ENCODE measurements at places on chromosomes 6 and 20.

GRCh38 chr20:37954190-37954589 lies 51.3 kb downstream of the VSTM2L start:
- DNase-seq, result no peak

DNA sequence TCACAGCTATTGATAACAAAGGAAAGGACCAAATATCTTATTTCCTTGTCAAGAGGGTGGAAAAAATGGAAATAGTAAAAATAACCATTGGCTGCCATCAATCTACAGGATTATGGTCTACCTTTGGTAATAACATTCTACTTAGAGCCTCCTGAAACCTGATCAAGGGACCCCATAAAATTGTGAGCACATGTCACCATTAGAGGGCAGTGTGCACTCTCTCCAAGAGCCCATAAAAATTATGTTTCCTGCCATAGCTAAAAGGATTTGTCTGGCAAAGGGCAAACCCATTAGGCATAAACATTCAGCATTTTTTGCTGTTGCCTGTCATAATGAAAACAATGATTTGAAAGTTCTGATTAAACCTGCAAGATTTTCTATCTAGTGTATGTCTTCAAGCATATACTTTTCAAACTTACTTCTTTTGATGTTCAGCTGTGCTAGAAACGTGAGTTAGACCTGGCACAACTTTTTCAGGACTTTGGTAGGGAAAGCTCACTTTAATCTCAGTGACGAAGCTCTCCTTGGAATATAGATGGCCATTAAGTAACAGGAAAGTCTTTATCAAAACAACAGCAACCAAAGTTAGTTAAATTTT lies 120.7 kb upstream of the ZFP64 start:
- DNase-seq, result peak; percentile 72

DNA sequence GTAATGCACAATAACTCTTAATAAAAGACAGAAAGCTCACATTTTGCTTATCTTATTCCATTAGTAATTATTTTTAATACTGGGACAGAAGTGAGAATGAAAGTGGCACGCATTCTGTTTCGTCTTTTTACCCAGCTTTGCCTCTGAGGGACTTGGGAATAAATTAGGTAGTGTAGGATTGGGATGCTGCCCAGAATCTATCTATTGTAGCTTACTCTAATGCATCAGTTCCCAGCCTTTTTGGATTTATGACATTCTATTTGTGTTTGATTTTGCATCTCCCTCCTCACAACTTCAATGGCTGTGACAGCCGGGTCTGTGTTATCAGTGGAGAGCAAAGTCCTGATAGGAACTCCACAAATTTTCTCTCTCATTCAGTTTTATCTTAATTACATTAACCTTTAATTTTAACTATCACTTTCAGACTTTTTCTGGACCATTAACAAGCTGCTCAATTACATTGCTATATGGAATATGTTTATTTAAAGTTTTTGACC lies 62.9 kb upstream of the TULP4 start:
- DNase-seq, result no peak

GRCh38 chr6:29925727-29926412 lies 16.5 kb upstream of the HLA-A start:
- DNase-seq, result peak; percentile 26

DNA sequence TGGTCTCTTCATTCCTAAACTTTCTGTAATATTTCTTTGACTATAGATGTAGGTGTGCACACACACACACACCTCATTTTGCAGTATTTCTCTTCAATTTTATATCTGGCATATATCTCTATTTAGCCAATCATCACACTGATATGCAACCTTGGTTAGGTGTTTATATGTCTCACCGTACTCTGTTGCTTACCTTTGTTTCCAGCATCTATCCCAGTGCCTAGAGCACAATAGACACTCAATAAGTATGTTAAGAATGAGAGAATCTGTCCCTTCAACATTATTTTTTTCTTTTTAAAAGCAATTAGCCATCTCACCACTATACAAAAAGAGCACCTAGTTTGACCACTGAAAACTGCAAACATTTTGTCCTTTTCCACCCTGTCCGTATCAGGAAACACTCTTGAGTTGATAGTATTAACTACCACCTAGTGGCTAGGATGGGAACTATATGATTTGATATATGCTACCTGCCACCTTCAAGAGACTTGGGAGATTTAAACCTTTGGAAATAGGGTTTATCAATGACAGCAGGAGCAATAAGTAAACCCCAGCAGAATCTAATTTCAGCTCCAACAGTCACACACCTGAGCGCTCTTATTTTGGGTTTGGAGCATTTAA lies 48.7 kb upstream of the RSPO3 start:
- DNase-seq, result no peak

DNA sequence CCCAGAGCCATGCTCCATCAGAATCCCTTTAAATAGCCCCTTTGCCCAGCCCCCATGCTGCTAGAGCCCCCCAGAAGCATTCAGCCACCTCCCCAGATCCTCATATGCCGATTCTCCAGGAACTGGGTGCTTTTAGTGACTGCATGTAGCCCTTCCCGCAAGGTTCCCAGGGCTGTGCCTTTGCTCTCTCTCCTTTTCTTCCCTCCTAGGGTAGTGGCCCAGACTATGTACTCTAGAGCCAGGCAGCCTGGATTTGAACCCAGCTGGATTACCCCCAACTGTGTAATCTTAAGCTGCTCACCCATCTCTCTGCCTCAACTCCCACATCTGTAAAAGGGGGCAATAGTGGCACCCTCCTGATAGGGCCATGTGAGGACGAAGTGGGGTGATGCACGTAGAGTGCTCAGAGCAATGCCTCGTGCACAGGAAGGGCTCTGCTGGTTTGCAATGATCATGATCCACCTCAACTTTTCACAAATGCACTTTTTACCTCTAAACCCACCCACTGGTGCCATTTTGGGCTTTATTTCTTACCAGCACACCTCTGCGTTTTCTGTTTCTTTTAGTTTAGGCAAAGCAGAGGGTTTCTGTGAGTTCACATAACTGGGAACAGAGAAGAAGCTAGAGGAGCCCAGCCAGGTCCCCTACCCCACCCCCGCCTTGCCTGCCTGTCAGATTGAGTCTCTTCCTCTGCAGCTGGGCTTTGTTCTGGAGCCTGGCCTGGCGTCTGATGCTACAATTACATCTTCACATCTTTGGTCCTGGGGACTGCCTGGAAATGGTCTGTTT lies 396.5 kb downstream of the RNGTT start:
- no peak for DNase-seq

- DNase-seq, result no peak
Observed at GRCh38 chr20:34629342-34629741, 47.5 kb downstream of the PIGU start.
